Activated T-cell treated with anti-CD3 and anti-CD28 coated beads, Interleukin-2, amount 50 U/mL, for 24 hours (primary cell): ENCODE measurements at places on chromosomes 5 and 9.
A peak's percentile ranks its signal among the peaks of the same experiment; 100 is the strongest.

- no peak for DNase-seq
Observed at GRCh38 chr9:128713411-128713780, 10.5 kb downstream of the ZDHHC12 start.

DNA sequence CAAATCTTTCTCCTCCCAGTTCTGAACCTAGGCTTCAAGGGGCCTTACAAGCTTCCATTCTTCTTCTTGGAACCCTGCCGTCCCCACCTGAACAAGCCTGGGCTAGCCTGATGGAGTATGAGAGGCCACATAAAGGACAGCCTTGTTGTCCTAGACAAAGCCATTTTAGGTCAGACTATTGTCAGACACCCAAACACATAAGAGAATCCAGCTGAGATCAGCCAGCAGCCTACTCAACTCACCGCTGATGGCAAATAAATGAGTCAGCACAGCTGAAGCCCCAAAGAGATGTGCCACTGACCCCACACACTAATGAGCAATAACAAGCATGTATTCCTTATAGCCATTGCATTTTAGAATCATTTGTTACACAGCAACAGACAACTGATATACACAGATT, 33.8 kb downstream of the SVEP1 start:
- DNase-seq: no peak

GRCh38 chr5:148825716-148826052, 727 bp upstream of the ADRB2 start:
- no peak for DNase-seq

GRCh38 chr9:88187631-88188030, 49.4 kb upstream of the SPATA31C2 start:
- no peak for DNase-seq

DNA sequence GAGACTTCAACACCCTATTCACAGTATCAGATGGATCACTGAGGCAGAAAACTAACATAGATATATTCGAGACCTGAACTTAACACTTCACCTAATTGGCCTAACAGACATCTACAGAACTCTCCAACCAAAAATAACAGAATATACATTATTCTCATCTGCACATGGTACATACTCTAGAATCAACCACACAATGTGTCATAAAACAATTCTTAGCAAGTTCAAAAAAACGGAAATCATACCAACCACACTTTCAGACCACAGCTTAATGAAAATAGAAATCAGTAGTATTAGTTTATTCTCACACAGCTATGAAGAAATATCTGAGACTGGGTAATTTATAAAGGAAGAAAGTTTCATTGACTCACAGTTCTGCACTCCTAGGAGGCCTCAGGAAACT, 387.9 kb downstream of the DEPDC1B start:
- no peak for DNase-seq

DNA sequence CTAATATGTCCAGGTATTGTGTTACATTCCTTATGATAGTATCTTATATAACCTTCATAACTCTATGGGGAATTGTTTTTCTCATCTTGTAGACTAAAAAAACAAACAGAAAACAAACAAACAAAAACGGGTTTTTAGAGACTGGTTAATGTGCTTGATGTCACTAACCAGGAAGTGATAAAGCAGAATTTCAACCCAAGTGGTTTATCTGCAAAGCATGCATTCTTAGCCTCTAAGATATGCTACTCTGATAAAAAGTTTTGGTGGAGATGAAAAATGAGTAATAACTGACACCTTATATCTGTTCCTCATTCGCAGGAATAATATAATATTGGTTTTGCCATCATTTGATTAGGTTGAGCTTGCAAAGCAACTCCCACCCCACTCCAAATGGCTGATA, 53.4 kb downstream of the PUM3 start:
- no peak for DNase-seq

DNA sequence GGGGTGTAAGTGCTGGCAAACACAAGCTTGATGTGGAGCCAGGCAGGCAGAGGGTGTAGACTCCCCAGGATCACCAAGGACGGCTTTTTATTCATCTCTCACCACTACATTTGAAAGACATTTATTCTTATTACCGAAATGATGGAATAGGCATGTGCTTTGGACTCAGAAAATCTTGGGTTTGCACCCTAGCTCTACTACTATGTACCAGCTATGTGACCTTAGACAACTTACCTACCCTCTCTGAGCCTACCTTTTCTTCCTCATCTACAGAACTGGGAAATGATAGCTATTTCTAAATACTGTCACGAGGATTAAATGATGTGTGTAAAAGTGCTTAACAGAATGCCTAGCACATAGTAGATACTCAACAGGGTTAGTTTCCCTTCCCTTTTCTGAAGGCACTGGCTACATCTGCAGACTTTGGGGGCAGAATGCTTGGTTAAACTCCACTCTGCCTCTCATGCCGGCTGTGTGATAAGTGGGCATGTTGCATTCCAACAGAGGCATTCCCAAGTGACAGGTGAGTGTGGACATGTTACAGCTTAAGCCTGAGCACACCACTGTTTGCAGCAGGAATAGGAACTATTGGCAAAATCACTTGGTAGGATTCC, 94.8 kb downstream of the SLC1A3 start:
- DNase-seq: no peak

GRCh38 chr9:136018257-136019031, 57.3 kb upstream of the UBAC1 start:
- DNase-seq: peak; percentile 9

DNA sequence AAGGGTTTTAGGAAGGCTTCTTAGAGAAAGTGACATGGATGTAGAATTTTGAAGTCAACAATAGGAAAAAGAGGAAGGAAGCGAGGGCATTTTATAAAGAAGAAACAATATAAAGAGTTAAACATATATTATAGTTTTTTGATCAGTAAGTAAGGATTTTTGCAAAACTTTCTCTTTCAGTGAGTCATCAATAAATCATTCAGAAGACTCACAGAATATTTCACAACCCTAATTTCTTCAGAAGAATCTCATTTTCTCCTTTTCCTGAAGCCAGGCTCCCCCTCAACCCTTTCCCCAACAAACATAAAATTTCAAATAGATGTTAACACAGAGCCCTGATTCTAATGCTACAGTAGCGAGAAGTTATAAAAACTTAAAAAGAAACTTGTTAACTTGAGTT, 4.3 kb upstream of the COX7C start:
- no peak for DNase-seq

- DNase-seq: no peak
Observed at GRCh38 chr5:139392324-139392677, 2.6 kb upstream of the MZB1 start.

DNA sequence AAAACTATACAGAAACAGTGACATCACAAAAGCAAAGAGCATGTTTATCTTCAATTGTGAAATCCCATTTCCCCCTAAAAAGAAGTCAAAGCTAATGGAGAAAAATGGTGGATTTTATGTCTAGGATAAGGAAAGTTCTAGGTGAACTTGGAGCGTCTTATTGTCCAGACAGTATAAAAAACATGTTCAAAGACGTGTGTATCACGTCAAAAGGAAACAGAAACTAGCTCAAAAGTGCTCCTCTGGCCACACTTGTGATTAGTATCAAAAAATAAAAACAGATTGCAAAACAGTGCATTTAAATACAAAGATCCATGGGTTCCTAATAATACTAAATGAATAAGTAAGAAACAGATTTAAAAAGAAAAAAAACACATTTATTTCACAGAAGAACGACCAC, 568.9 kb downstream of the ANXA1 start:
- DNase-seq: no peak

DNA sequence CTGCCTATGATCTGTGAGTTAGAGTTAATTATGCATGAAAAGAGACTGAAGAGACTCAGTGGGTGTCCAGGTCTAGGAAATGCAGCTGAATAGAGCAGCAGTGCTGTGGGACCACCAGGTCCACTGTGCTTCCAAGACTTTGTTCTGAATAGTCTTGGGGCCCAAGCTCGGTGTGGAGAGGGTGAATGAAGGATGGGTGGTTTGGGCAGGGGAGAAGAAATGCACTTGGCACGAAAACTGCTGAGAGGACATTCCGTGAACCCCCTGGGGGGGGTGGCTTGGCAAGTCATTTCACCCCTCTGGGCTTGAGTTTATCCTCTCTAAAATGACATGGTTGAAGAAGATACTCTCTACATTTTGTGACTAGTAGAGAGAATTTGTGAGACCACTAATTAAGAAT, 36.0 kb upstream of the GOLPH3 start:
- no peak for DNase-seq

DNA sequence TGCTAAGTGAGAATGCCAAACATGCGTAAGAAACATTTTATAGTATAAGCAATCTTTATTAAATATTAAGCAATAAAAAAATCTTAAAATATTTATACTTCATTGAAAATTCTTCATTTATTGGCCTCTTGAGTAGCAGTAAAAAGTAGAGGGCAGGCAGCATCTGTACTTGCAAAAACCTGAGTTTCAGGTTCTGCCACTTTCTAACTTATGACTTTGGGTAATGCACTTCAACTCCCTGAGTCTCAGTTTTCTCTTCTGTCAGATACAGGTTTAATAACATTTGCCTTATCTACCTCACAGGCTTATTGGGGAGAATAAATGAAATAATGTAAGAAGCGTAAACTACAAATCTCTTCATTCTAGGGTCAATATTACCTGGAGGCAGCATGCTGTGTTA, 19.8 kb upstream of the MCTP1 start:
- DNase-seq: no peak

GRCh38 chr9:35001803-35002502, 12.4 kb downstream of the DNAJB5 start:
- peak; percentile 43 for DNase-seq
